NCI-H460 (cell line): ENCODE measurements at places on chromosomes 5 and 9.

- DNase-seq = no peak
Observed at GRCh38 chr5:73666891-73667290, 40.9 kb downstream of the ARHGEF28 start.

- no peak for DNase-seq
Observed at GRCh38 chr5:36378551-36378950, 76.8 kb upstream of the RANBP3L start.

DNA sequence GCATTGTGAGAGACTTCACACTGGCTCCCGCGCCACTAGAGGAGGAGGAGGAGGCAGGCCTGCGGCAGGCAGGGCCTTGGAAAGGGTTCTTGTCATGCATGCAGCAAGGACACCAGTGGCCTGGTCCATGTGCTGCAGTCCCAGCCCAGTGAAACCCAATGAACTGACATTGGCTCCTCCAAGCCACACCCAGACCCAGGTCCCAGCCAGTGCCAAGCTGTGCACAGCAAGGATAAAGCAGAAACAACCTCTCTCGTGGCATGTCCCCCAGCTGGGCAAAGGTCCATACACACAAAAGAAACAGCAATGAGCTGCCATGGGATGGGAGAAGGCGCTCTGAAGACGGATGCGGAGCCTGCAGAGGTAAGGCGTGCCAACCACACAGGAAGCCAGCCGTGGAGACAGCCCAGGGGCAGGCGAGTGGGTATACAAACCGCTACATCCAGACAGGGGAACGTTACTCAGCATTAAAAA is 89.2 kb downstream of the SEMA4D start:
- no peak for DNase-seq

GRCh38 chr5:53928641-53929040 is 368.2 kb downstream of the NDUFS4 start:
- no peak for DNase-seq

GRCh38 chr5:119275146-119275545 is 80.7 kb upstream of the TNFAIP8 start:
- DNase-seq = no peak

DNA sequence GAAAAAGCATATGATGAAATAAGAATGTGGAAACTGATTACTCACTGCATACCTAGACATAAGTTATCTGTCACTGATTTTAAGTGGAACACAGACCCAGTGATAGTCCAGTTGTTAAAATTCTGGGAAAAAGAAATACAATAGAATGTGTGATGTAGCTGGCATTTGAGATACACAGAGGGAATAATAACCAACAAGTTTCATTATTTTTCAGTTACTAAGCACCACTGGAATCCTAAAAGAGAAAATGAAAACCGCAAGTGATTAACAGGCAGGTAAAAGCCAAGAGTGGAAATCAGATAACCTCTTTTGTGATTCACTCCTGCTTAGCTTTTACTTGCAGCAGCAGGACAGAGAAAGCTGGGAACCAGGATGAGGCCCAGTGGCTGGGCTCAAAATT is 994.0 kb upstream of the SEMA6A start:
- no peak for DNase-seq

GRCh38 chr9:35903049-35903448 is 3.0 kb upstream of the HRCT1 start:
- no peak for DNase-seq

GRCh38 chr9:101562966-101563365 is 29.3 kb downstream of the RNF20 start:
- no peak for DNase-seq

DNA sequence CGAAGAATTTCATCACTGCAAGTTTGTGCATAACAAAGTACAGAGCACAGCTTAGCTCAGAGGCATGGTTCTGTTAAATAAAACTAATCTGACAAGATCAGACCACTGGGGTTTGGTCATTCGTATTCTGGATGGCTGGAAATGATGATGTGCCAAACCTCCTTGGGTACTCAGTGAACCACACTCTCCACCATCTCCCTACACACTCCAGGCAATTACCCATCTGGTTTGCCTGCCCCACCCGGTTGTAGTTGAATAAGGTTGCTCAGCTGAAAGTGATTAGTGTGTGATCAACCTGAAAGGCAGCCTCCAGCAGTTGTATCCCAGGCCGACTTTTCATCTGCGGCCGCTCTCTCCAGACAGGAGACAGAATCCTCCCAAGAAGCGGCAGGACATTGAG is 371.4 kb downstream of the TLE1 start:
- no peak for DNase-seq

GRCh38 chr9:31908891-31909480 is 475.5 kb upstream of the ACO1 start:
- no peak for DNase-seq

GRCh38 chr5:84378961-84379360 is 5.7 kb downstream of the EDIL3 start:
- DNase-seq = no peak

DNA sequence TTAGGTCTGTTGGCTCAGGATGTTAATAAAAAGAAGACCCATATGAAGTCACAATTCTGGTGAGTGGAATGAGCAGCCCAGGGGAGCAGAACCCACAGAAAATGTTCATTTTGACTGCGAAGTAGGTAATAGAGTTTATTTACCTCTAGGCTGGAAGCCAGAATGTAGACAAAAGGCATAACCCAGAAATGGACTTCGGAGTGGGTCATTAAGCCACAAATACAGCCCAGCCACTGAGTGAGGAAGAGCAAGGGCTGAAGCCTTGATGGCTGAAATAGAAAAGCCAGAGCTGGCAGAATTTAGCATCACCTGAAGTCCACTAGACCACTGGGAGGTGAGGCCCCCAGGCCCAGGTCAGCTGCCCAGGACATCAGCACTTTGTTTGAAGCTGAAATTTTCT is 168.0 kb downstream of the NXNL2 start:
- DNase-seq = no peak

GRCh38 chr5:58341476-58341875 is 118.4 kb downstream of the PLK2 start:
- DNase-seq = no peak

DNA sequence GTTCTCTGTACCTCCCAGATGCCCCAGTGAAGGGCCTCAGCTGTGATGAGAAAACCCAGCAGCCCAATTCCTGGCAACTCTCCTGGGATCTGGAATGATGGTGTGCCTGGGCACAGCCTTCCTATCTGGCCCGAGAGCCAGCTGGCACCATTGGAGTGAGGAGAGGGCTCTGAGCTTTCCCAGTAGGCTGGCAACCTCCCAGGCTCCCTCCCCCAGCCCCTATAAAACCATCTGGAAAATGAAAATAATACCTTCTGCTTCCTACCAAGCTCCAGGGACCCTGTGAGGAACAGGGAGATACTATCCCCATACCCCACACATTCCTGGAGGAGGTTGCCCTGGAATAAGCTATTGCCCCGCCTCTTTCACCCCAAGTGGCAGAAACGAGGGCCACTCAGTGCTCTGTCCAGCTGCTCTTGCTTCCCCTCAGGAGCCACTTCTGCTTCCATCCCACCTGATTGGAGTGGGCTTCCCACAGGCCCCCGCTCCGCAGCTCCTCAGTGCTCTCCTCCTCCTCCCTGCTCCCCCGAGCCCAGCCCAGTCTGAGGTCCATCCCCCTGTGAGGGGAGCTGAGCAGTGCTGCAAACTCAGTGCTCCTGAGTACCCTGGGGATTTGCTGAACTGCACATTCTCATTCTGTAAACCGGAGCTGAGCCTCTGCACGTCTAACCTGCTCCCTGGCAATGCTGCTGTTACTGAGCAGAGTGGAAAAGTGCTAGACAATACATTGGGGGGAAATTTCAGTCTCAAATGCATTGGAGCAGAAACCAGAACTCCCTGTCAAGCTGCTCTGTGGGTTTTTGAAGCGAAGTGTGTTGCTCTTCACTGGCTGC is 74.7 kb downstream of the THBS4 start:
- DNase-seq = no peak

GRCh38 chr5:80990971-80991370 is 30.8 kb downstream of the RASGRF2 start:
- no peak for DNase-seq

- no peak for DNase-seq
Observed at GRCh38 chr9:105264380-105264779, 19.9 kb downstream of the SLC44A1 start.

DNA sequence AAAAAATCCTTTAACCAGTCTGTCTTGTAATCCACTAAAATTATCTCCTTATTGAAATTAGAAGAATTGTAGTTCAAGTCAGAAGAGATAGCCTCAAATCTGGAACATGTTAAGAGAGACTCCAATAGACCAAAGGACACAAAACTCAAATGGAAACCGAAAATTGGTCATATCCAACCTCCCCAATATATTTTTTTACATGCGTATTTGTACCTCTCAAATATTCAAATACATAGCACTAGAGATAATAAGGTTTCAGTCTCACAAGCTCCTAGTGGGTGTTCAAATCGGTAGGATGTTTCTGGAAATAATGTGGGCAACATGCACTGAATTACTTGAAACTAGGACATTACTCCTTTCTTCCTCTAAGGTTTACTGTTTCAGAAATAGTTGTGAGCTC is 33.5 kb downstream of the EPB41L4A start:
- DNase-seq = no peak

- DNase-seq = no peak
Observed at GRCh38 chr9:125586172-125586511, 120.9 kb downstream of the MAPKAP1 start.

DNA sequence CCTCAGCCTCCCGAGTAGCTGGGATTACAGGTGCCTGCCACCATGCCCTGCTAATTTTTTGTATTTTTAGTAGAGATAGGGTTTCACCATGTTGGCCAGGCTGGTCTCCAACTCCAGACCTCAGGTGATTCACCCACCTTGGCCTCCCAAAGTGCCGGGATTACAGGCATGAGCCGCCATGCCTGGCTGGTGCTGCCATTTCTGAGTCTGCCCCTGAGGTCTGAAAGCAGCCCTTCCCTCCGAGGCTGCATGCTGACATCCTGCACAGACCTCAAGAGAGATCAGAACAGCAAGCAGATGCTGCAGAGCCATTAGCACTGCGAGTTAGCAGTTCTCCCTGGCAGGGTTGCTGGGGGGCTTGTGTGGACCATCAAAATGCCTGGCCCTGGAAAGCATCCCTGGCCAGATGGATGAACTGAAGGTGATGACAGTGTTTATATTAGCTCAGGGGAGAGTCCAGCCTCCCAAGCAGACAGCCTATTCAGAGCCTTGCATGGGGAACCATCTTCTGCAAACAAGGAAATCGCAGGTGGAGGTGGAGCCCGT is 176.5 kb upstream of the PANK3 start:
- DNase-seq = no peak

GRCh38 chr9:84829471-84829870 is 159.9 kb downstream of the NTRK2 start:
- DNase-seq = no peak

- DNase-seq = no peak
Observed at GRCh38 chr5:79547429-79547822, 33.5 kb upstream of the HOMER1 start.

DNA sequence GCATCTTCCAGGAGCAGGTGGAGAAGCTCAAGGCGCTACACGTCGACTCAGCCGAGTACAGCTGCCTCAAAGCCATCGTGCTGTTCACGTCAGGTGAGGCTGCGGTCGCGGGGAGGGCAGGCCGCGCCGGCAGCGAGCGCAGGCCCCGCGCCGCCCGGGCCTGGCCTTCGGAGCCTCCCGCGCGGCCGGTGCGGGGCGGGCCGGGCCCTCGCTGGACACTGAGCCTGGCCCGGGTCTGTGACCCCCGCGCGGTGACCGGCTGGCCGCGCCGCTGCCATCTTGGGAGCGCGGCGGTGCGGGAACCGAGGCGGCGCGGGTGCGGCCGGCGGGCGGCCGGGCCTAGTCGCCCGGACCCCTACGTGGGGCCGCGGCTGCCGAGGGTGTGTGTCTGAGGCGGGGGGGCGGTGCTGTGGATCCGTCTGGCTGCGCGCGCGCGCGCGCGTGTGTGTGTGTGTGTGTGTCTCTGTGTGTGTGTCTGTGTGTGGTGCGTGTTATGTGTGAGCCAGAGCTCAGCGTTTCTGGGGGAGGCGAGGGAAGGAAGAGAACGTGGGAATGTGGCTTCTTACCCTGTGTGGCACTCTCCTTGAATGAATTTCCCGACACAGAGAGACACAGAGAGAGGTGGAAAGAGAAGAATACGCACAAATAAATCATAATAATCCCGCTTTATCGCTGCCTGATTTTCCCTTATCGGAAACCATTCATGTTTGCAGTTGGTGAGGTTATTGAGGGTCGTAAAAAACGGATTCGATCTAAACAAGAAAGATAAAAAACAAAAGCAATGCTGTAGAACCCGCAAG is 5.5 kb downstream of the NR2F1 start:
- DNase-seq = no peak
